ENCODE measurements at places on chromosomes 2 and 18. TPM values are rescaled to one million over a fixed set of nuclear protein-coding genes. Genes with fewer than 3 reads are reported as not detected.

The STAT1 gene
- total RNA-seq = 54.1 TPM

The CCDC150 gene
- 1.6 TPM for total RNA-seq

- no peak for DNase-seq
These were observed 3.4 kb upstream of the SP3 start for GRCh38 chr2:173968551-173968950.

DNA sequence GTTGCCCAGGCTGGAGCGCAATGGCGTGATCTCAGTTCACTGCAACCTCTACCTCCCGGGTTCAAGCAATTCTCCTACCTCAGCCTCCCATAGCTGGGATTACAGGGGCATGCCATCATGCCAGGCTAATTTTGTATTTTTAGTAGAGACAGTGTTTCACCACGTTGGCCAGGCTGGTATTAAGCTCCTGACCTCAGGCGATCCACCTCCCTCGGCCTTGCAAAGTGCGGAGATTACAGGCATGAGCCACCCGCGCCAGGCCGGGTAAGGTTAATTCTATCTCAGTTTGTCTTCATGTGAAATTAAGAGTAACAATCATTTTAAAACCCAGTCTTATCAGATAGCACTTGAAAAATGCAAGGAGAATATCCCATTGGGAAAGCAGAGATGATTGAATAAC, 1681.7 kb upstream of the DDX18 start:
- DNase-seq = no peak

DNA sequence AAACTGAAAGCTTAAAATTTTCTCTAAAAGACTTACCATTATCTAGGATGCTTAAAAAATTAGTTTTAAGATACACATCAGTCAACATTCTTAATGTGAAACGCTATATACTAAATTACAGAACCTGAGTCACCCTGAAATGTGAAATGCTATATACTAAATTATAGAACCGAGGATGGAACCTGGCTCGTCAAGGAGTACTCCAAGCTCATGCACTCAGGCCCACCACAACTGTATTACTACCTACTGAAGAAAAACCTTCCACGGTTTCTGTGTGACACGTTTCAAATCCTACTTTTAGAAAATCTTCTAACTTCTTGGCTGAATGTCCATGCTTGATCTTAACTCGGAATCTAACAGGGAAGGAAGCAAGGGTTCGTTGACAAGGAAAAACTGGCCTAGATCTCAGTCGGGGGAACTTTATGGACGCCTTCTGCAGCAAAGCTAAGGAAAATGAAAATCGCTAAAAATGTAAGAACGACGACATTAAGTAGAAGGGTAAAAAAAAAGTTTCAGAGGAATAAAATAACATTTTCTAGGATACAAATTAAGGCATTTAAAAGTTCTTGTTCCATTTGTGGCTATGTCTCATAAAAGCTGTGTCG, 1.4 kb downstream of the PRKD3 start:
- DNase-seq = no peak

The PFN4 gene
- not detected for total RNA-seq

The DDX1 gene
- total RNA-seq = 75.6 TPM

DNA sequence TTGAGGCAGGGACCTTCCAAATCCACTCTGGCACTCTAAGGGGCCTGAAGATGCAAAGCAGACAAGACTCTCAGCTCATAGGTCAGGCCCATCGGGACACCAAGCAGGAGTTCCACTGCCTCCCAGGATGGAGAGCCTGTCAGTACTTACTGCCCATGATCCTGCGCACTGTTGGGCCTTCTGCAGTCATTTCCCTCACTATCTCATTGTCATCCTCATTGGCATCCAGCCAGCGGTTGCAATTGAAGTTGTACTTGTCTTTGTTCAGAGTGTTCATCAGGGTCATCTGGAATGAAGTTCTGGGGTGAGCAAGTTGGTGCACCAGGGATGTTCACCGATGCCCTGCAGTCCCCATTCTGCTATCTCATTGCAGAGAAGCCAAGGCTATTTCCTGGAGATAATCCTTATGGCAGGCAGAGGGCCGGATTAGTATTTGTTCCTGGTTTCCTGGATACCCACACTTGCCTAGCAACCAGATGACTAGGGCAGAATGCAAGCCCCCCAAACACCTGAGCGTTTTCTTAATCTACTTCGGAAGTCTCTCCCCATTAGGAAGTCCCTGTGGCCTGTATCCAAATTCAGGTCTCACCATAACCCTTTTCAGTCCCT, 65.1 kb downstream of the LOXHD1 start:
- no peak for DNase-seq

DNA sequence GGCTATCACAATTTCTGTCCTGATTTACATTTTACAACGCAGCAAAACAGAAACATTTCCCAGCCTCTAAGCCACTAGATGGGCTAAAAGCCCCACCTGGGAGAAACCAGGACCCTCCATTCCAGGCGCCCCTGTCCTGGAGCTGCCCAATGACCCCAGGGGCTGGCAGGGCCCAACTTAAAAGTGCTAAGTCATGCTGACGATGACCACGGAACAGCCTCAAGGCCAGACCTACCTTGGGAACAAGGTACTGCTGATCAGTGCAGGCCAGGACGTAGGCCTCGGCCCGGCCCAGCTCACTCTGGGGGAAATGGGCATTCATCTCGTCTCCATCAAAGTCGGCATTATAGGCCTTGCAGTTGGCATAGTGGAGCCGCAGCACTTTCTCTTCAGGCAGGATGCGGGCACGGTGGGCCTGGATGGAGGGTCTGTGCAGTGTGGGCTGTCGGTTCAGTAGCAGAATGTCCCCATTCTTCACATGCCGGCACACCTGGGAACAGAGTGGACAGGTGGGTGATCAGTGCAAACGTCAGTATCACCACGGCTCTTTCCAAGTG, 35.8 kb downstream of the POLR1A start:
- DNase-seq = no peak

The AGXT gene
- total RNA-seq = 0.59 TPM

- no peak for DNase-seq
These were observed 43.8 kb downstream of the GBX2 start for GRCh38 chr2:236124182-236124893.

DNA sequence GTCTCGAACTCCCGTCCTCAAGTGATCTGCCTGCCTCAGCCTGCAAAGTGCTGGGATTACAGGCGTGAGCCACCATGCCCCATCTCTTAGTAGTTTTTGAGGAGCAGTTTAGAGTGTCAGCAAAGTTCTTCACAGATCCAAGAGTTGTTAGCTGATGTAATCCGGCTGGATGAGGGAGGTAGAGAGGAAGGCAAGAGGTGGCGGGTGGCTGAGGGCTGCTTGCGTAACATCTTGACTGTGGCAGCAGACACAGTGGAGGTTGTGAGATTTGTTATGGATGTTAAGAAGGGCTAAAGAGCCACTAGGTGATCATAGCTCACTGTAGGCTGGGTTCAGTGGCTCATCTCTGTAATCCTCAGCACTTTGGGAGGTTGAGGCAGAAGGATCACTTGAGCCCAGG, 19.5 kb upstream of the FAM136A start:
- DNase-seq = no peak

The C1QL2 gene
- total RNA-seq = not detected

DNA sequence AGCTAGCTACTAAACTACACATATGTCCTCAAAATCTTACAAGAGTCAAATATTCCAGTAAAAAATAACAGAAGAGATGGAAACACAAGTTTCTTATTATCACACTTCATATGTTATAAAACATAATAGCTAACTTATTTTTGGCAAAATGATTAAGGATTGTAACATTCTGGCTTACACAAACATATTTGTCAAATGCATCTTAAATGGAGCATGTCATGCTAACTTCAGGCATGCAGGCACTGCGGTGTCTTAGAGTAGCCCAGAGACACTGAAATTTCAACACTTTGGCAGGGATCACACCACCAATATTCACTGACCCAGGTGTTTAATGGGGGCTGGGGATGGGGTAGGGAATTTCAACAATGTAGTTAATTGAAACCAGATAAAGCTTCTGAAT, 51.6 kb downstream of the LDAH start:
- no peak for DNase-seq

The TEKT4 gene
- not detected for total RNA-seq

DNA sequence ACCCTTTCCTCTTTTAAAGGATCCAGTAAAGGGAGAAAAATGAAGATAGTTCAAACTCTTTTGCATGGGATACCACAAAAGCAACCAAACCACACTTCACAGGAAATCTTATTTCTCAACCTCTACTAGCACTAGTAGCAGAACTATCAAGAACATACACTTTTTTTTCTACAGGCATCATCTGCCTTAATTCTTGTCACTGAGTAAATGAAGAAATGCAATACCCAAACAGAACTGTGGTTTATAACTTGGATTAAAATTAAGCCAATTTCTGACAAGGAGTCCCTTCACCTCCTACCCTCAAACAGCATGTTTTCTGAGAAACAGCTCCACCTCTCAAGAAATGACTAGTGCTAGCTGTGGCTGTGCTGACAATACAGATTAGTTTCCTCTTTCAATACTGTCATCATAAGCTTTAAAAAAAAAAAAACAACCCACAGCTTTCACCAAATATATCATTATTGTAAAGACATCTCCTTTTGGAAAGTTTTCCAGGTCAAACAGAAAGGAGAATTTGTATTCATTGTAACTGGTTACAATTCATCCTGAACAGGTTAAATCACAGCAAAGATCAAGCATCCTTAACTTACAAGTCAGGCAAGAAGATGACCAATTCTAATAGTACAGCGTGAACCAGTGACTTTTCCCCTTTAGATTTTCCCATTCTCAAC, 44.4 kb downstream of the PTPN2 start:
- no peak for DNase-seq

DNA sequence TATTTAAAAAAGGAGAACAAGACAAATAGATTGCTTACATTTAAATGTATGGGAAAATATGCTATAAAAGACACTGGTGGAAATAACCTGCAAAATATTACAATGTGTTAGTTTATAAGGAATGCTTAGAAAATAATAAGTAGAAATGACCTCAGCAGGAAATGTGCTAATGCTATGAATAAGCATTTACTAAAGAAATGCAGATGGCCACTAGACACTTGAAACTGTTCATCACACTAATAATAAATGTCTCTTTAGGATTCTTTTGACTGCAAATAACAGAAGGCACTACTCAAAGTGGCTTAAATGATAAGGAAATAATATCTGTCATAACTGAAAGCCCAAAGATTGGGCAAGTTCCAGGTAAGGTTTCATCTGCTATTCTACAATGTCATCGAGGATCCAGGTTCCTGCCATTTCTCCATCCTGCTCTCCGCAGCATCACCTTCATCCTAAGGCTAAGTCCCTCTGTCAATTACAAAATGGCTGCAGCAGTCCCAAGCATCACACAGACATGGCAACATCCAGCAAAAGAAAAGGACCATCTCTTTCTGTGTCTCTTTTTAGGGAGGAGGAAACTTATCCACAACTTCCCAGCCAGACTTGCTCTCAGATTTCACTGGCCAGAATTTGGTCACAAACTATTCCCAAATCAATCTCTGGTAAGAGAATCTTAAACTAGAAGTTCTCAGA, 21.9 kb downstream of the METTL8 start:
- DNase-seq = no peak

The CRYBA2 gene
- total RNA-seq = 6.9 TPM

DNA sequence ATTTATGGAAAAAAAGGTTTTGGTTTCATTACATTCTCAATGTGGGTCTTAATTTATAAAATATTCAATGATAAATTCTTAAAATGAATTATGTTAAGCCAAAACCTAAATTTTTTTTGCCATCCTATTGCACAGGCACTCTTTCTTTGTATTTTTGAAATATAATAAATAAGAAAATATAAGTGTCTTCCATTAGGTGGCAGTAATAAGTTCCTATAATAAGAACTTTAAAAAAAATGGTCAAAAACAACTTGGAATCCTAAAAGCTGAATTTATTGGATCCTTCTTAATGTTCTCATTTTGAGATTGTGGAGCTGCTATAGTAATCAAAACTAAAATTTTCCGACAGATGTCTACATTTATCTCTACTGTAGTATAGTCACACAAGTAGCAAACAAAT, 5.7 kb downstream of the CALCRL start:
- DNase-seq = no peak

DNA sequence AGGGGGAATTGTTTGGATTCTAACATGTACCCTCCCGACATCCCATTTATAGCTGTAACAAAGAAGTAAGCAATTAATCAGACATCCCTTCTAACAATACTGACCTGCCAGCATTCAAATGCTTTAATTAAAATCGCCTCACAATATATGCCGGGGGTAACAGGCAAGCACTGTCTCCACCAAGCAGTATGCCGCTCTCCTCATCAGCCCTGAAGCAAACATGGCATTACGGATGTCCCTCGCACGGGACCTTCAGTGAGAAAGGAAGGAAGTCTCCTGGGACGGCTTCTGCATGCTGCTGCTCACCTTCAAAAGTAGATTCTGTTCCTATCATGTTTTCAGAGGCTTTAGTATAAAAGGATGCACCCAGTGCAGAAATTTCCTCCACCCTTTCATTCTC, 292.7 kb upstream of the POU3F3 start:
- DNase-seq = no peak

The PDE1A gene
- 2.2 TPM for total RNA-seq

DNA sequence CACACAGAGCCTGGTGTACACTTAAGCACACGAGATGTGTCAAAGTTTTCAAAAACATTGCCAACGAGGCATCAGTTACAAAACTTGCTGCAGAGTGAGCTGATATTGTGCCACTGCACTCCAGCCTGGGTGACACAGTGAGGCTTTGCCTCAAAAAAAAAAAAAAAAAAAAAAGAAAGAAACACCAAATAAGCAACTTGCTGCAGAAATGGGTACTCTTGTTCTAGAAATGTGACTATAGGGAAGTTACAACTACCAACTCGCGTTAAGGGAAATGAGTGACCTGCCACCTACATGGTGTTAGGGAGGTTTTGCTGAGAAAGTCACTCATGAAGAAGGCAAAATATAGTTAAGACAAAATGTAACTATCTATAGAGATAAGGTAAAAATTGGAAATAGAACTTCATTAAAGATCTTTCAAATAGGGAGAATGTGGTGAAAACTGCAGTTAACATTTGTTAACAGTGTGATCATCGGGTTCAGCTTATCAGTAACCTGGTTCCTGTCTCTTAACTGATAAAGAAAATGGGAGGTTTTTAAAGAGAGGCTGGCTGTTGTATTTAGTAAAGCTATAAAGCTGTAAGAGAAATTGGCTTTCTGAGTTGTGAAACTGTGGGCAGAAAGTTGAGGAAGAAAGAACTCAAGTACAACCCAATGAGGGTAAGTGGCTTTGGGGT, at the start of gene IL1RL1:
TSS of gene IL1RL1 (plus strand) at position 600 of the 677 bp plus-strand sequence. CDS start 26,702 bp downstream, outside the sequence.
- no peak for DNase-seq

GRCh38 chr2:20670315-20671035, 3.5 kb downstream of the GDF7 start:
- DNase-seq = no peak

GRCh38 chr2:22377268-22377667, 1007.7 kb upstream of the KLHL29 start:
- DNase-seq = no peak

GRCh38 chr2:179661986-179662385, 199.4 kb downstream of the ZNF385B start:
- no peak for DNase-seq

- DNase-seq = no peak
These were observed 334.7 kb upstream of the CELF4 start for GRCh38 chr18:37900326-37900725.

Measured in left colon (tissue), 2 donors.